CD4-positive, alpha-beta T cell (primary cell): ENCODE measurements at places on chromosomes 2 and 18.
A peak's percentile ranks its signal among the peaks of the same experiment; 100 is the strongest.

DNA sequence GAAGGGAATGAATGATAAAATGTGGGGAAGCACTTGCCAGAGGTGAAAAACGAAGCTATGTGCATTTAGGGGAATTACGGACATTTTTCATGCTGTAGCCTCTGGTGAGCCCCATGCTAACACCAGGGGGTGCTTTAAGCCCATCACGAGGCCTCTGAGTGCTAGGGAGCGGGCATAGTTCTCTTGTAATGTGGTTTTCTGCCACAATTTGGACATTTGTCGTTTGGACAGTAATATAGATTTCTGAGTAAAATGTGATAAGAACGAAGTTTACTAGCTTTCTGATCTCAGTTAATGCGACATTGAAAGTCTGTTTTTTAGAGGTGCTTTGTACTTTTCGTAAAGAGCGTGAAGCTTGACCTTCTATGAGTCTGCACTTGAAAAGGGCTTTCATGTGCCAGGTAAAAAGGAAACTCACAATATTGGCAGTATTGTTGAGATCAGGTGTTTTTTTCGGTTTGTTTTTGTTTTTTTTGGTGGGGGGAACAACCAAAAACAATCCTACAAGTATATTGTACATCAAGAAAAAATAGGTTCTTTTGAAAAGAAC is 50.6 kb downstream of the TRAF3IP1 start:
- no peaks in the 10 kb centered on the region for H3K4me1 ChIP-seq
- no peak overlapping the region for H3K27ac ChIP-seq
- peak; percentile 72 for DNase-seq
- no peaks in the 10 kb centered on the region for H3K27me3 ChIP-seq

DNA sequence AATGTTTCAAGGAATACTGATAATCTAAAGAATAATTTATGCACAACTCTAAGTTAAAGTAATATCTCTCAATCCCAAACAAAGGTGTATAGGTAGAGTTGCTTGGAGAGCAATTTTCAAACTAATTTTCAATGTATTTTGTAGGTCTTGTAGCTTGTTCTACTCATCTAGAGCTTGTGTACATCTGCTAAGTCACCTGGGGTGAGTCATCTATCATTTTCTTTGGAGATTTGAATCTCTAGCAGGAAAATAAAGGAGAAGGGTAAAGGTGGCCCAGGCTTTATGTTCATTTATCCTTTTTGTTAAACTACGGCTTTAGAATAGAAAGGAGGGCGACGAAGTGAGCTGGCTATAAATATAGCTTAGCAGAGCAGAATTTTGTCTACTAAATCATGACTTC is 76.8 kb upstream of the THUMPD2 start:
- H3K27me3 ChIP-seq: no peaks in the 10 kb centered on the region
- no peaks in the 10 kb centered on the region for H3K36me3 ChIP-seq
- no peak for DNase-seq
- no peak overlapping the region for H3K27ac ChIP-seq

DNA sequence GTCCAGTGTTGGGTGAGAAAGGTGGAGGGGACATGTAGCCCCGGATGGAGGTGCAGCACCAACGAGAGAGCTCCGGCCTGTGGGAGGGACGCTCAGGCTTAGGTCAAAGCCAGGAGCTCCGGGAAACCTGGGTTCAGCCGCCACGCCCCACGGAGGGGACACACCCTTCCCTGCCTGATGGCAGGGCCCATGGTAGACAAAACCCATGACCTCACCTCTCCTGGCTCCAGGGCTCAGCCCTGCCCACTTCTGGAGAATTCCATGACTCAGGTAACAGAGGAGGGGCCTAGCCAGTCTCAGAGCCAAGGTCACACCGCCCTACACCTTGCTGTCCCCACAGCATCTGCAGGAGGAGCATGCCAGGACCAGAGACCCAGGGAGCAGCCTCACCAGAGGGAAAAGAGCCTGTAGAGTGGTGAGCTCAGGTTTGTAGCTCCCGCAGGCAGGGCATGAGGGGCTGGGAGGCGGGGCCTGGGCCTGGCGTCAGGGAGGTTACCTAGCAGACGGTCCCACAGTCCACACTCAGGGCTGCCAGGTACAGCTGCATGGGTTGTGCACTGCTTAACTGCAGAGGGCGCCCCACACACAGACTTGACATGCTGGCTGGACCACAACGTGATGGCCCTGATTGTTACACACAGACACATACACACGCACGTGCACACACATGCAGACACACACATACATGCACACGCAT is 70.8 kb upstream of the SMAD7 start:
- peaks cover 2% of the 10 kb centered on the region for H3K27me3 ChIP-seq
- no peak for DNase-seq
- H3K27ac ChIP-seq: no peak overlapping the region
- no peak overlapping the region for H3K4me3 ChIP-seq

DNA sequence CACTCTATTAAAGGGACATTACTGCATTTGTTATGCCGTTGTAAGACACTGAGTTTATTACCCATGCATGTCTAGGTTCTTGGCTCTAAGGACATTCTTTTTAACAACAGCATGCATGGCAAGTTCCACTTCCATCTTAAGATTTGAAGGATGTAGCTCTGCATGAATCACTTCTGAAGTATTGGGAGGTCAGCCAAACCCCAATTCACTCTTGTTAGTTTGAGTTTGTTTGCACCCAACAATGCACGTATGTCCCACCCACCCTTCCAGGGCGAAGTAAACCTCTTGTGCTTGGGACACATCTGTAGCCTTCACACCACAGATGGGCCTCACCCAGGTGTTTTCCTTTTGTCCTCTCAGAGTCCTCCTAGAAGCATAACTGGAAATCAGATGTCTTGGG is 5.6 kb upstream of the LAMA3 start:
- no peaks in the 10 kb centered on the region for H3K36me3 ChIP-seq
- no peak overlapping the region for H3K4me3 ChIP-seq
- H3K27ac ChIP-seq: no peak overlapping the region
- DNase-seq: no peak
- H3K27me3 ChIP-seq: peaks cover 13% of the 10 kb centered on the region

DNA sequence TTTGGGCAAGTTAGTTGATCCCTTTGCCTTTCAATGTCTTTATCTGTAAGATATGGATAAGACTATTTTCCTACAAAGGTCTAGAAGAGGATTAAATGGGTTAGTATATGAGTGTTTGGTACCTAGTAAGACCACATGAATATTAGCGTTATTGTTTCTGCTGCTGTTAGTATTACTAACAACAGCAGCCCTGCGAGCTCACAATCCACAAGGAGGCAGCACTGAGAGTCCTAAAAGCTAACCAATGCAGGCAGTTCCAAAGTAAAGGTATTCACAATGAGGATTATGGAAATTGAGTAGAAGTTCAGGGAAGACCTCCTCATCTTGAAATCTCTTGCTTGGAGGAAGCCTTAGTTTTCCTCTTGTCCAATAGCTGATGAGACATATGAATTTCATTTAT is 248.9 kb downstream of the TDRD15 start:
- no peak overlapping the region for H3K4me3 ChIP-seq
- H3K4me1 ChIP-seq: no peaks in the 10 kb centered on the region
- no peak overlapping the region for H3K27ac ChIP-seq

DNA sequence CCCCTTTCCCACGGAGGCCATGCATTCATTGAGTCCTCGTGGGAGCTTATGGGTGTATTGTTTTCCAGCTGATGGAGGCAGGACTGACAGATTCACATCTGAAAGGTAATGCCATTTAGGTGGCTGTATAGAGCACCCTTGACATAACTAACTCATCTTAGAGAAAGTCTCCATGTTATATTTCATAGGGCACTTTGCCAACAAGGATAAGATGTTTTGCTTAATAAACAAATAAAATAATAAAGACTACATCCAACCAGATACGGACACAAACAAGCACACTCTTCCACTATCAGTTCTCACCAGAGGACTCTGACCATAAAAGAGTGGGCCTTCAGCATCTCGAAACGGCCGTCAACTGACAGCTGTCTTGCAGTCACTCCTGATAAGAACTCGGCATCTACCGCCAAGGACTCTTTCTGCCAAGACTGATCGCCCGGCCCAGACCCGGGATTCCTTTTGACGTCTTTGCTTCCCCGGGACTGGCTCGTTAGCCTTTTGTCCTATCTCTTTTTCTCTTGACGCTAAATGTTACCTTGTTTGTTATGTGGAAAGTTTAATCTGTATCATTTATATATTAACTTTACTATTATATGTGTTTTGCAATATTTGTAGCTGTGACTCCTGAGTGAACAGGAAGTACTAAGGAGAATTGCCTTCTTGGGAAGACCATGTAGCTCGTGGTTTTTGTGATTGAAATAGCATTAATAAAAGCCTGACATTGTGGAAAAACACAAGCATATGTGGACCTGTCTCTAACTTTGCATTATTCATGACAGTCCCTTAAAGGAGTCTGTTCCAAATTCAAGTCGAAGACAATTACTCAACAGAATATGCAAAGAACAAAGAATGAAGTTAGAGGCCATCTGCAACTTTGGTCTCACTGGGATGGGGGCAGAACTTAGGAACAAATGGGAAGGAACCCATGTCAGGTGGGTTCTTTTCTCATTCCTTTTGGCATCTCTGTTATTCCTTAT is 195.1 kb downstream of the LPIN1 start:
- DNase-seq: no peak
- H3K4me1 ChIP-seq: peaks cover 8% of the 10 kb centered on the region
- H3K27me3 ChIP-seq: no peaks in the 10 kb centered on the region
- H3K36me3 ChIP-seq: no peaks in the 10 kb centered on the region

DNA sequence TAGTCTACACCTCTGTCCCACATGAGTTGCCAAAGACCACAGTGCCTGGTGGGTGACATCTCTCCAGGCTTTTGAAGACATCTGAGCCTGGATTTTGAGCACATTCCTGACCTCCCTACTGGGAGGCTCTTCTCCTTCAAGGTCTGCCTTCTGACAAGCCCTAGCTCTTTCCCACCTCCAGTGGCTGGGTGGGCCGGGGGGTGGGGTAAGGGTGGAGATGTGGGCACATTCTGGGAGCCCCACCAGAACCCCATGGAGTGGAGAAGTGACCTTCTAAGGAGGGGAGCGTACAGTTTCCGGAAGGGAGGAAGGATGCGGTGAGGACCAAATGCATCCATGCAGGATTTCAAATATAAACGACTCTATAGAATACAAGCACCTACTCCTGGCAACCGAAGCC is 27.9 kb upstream of the ANXA4 start:
- no peak for DNase-seq
- H3K4me1 ChIP-seq: peaks cover 13% of the 10 kb centered on the region
- H3K27me3 ChIP-seq: no peaks in the 10 kb centered on the region
- no peaks in the 10 kb centered on the region for H3K36me3 ChIP-seq
- H3K27ac ChIP-seq: no peak overlapping the region

GRCh38 chr2:191351298-191351697 is 106.1 kb downstream of the MYO1B start:
- DNase-seq: no peak
- H3K36me3 ChIP-seq: no peaks in the 10 kb centered on the region
- H3K4me1 ChIP-seq: no peaks in the 10 kb centered on the region
- no peaks in the 10 kb centered on the region for H3K27me3 ChIP-seq

- no peak overlapping the region for H3K27ac ChIP-seq
- H3K4me3 ChIP-seq: no peak overlapping the region
- H3K27me3 ChIP-seq: no peaks in the 10 kb centered on the region
- no peaks in the 10 kb centered on the region for H3K4me1 ChIP-seq
- peaks cover 3% of the 10 kb centered on the region for H3K36me3 ChIP-seq
Observed at GRCh38 chr2:206112846-206113547, 27.0 kb upstream of the INO80D start.

GRCh38 chr2:68377137-68377780 is 12.2 kb downstream of the PLEK start:
- H3K36me3 ChIP-seq: no peaks in the 10 kb centered on the region
- no peak overlapping the region for H3K27ac ChIP-seq

DNA sequence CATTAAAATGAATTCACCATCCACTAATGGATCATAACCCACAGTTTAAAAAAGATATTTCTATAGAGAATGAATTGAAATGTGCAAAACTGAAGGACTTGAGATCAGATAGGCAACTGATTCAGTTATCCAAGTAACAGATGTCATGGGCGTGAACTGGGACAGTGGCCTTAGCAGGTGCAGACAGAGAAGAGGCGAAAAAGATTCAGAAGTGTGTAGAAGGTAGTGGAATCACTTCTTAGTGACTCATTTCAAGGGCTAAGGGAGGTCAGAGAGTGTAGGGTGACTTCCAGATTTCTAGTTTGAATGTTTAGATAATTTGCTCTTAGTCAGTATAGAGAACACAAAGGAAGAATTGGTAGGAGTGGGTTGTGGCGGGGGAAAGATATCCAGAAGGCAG is 79.7 kb downstream of the EHBP1 start:
- H3K27ac ChIP-seq: no peak overlapping the region
- DNase-seq: no peak
- no peak overlapping the region for H3K4me3 ChIP-seq

GRCh38 chr2:57881998-57882888 is 164.4 kb upstream of the VRK2 start:
- DNase-seq: no peak
- H3K4me3 ChIP-seq: no peak overlapping the region
- no peaks in the 10 kb centered on the region for H3K27me3 ChIP-seq
- H3K27ac ChIP-seq: no peak overlapping the region
- no peaks in the 10 kb centered on the region for H3K4me1 ChIP-seq

DNA sequence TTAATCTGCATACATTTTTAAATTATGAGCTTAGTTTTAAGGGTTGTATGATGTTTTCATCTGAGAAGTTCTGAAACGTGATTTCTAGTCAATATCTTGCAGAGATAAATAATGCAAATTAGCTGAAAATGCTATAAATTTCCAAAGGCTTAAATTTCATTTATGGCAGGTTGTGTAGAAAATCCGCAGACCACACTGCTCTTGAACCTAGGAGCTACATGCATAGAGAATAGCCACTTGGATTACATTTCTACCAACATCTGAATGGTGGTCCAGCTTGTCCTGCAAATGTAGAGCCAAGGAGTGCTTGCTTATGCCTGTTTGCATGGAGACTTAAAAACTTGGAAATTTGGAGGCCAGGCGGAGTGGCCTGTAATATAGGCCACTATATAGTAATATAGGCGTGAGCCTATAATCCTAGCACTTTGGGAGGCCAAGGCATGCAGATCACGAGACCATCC is 6.8 kb downstream of the MAT2A start:
- no peak overlapping the region for H3K27ac ChIP-seq
- DNase-seq: no peak
- H3K27me3 ChIP-seq: no peaks in the 10 kb centered on the region
- H3K4me3 ChIP-seq: no peak overlapping the region
- peaks cover 60% of the 10 kb centered on the region for H3K36me3 ChIP-seq
- peaks cover 8% of the 10 kb centered on the region for H3K4me1 ChIP-seq

- peaks cover 31% of the 10 kb centered on the region for H3K4me1 ChIP-seq
- H3K4me3 ChIP-seq: no peak overlapping the region
- DNase-seq: no peak
- H3K27ac ChIP-seq: no peak overlapping the region
Observed at GRCh38 chr2:200379481-200380090, 73.1 kb downstream of the SPATS2L start.

DNA sequence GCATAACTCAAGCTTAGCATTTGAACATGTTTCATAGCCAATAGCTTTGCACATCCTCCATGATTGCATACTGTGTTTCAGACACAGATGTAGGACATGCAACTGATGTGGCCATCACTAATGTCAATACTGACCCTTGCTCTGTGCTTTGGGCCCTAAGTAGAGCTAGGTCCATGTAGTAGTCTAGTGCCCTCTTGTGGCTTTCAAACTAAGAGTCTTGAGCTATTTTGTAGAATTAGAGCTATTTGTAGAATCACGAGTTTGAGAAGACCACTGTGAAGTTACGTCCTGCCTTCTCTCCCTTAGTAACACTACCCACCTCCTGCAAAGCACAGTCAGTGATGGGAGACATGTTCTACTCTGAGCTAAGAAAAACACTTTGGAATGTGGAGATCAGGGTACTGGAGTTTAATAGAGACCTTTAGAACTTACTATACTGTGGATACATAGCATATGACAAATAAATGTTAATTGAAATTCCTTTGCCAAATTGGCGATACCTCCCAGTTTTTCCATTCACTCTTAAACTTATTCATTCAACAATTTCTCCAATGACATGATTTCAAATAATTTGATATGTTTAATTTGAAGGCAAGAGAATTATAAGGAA is 306.5 kb upstream of the TNP1 start:
- H3K36me3 ChIP-seq: no peaks in the 10 kb centered on the region
- H3K27ac ChIP-seq: no peak overlapping the region
